ENCODE measurements at places on chromosomes 12 and 14. TPM values are rescaled to one million over a fixed set of nuclear protein-coding genes. Genes with fewer than 3 reads are reported as not detected.
A peak's percentile ranks its signal among the peaks of the same experiment; 100 is the strongest.

The KLRC2 gene
- 0.80 TPM for total RNA-seq

The GNB3 gene
- not detected for total RNA-seq

The GSG1 gene
- total RNA-seq = not detected

The KLRB1 gene
- total RNA-seq = not detected

The JAG2 gene
- total RNA-seq = 7.2 TPM

The CABP1 gene
- 7.5 TPM for total RNA-seq

The CACNA1C gene
- 27.3 TPM for total RNA-seq

The HPD gene
- total RNA-seq = not detected

The MYL2 gene
- not detected for total RNA-seq

The GALNT8 gene
- 20.9 TPM for total RNA-seq

The TSPAN19 gene
- not detected for total RNA-seq

GRCh38 chr14:95507174-95507573 is 9.3 kb downstream of the SYNE3 start:
- DNase-seq = peak; percentile 53

- peak; percentile 40 for DNase-seq
These were observed 644.2 kb downstream of the NOVA1 start for GRCh38 chr14:25953532-25954139.

DNA sequence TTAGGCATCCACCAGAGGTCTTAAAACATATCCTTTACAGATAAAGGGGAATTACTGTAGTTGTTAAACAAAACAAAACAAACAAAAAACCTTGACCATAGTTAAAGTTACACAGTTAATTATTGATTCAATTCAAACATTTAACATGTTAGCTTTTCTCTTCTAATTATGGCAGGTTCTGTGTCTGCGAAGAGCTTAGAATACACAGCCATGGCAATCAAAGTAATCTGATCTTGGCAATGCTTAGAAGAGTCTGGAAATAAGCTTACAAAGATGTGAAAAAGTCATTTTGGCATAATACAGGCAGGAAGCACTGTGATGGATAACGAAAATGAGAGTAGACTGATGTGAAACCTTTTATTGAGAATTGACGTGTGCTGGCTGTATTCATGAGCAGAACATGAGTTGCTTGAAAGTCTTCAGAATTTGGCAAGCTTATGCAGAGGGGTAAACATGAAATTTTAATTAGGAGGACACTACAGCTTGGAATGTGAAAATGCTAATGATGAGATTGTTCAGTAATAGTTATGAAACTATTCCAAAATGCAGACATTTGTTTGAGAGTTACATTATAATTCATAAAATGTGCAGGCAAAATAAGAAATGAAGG is 629.6 kb downstream of the FSCB start:
- no peak for DNase-seq

GRCh38 chr14:53149668-53150316 is 3.3 kb downstream of the DDHD1 start:
- DNase-seq = no peak

- DNase-seq = no peak
These were observed 12.5 kb downstream of the GNS start for GRCh38 chr12:64746663-64747062.

DNA sequence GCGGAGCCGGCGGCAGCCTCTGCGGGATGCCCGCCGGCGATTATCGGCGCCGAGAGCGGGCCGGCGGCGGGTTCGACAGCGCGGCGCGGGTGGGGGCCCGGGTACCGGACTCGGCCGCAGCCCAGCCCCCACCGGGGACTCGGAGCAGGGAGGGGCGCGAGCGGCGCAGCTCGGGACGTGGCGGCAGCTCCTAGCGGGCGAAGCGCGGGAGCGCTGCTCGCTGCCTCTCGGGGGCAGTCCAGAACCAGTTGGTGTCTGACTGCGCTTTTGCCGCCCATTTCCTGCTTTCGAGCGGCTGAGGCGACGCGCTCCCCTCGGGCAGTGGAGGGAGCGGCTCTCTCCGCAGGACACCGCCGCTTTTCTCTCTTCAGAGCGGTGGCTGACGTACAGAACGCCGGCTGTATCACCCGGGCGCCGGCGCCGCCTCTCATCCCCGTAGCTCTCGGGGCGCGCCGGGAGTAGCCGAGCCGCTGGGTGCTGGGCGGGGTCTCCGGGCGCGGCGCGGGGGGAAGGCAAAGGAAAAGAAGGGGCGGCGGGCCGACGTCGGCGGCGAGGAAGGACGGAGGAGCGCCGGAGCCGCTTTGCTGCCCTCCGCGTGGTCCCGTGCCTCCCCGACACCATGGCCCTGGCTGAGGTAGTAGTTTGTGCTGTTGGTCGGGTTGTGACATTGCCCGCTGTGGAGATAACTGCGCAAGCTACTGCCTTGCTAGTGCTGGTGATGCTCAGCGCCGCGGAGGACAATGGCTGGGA is 136.6 kb downstream of the MON2 start:
- DNase-seq = peak; percentile 86

DNA sequence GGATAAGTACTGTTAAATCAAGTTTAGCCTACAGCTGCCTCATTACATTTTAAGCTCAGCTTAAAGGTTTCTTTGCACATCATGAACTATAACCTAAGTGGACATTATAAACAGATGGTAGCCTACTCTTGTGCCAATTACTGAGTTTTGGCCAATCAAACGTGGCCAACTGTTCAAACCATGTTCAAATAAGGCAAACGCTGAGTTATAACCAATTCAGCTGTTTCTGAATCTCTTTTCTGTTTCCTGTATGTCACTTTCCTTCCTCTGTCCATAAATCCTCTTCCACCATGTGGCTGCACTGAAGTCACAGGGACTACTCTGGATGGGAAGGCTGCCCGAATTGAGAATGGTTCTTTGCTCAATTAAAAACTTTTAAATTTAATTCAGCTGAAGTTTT is 98.4 kb downstream of the BCAT1 start:
- no peak for DNase-seq

GRCh38 chr14:54353266-54353665 is 43.5 kb upstream of the CDKN3 start:
- no peak for DNase-seq

GRCh38 chr14:30227436-30227835 is 299.8 kb upstream of the PRKD1 start:
- no peak for DNase-seq

GRCh38 chr12:130086797-130087196 is 75.5 kb upstream of the FZD10 start:
- no peak for DNase-seq

GRCh38 chr12:106914796-106915634 is 40.7 kb upstream of the TMEM263 start:
- no peak for DNase-seq

DNA sequence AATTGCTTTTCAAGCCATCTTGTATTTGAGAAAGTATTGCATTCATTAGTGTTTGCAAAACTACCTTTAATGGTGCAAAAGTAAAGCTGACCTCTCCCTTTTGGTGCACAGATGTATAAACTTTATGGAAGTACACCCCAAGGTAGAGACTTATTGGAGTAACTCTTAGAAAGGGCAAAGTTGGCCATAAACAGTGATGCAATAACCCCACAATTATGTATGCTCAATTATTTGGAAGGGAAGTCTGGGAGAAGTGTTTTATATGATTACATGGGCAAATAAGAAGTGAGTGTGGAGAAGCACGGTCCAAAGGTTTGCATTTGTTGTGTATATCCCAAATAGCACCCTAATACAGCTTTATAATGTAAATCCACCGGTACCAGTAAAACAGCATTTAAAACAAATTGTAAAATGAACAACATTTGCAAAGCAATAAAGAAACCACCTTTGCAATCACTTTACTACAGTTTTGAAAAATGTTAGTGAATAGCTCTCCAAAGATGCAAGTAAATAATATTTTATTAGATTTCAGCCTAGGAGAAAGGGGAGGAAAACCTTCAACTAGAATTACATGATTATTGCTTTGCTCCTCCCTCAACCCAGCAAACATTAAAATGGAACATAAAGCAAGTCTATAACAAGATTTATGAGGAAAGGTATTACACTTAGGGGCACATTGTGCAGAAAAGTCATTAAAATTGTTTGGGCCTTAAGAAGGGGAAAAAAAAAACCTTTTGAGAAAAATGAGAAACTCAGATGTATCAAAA is 70.5 kb downstream of the HMGA2 start:
- DNase-seq = no peak

GRCh38 chr12:68163560-68164081 is 4.1 kb upstream of the IFNG start:
- DNase-seq = no peak

DNA sequence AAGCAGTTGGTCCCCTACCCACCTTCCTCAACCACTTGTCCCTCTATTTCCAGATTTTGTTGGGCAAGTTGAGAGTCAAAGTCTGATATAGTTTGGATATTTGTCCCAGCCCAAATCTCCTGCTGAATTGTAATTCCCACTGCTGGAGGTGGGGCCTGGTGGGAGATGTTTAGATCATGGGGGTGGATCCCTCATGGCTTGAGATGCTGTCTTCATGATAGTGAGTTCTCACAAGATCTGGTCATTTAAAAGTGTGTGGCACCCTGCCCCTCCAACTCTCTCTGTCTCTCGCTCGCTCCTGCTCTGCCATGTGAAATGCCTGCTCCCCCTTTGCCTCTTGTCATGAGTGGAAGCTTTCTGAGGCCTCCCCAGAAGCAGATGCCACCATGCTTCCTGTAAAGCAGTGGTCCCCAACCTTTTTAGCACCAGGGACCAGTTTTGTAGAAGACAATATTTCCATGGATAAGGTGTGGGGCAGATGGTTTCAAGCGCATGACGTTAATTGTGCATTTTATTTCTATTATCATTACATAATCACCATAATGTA is 37.3 kb upstream of the BCL11B start:
- no peak for DNase-seq

GRCh38 chr12:94110258-94110657 is 38.1 kb upstream of the PLXNC1 start:
- no peak for DNase-seq

DNA sequence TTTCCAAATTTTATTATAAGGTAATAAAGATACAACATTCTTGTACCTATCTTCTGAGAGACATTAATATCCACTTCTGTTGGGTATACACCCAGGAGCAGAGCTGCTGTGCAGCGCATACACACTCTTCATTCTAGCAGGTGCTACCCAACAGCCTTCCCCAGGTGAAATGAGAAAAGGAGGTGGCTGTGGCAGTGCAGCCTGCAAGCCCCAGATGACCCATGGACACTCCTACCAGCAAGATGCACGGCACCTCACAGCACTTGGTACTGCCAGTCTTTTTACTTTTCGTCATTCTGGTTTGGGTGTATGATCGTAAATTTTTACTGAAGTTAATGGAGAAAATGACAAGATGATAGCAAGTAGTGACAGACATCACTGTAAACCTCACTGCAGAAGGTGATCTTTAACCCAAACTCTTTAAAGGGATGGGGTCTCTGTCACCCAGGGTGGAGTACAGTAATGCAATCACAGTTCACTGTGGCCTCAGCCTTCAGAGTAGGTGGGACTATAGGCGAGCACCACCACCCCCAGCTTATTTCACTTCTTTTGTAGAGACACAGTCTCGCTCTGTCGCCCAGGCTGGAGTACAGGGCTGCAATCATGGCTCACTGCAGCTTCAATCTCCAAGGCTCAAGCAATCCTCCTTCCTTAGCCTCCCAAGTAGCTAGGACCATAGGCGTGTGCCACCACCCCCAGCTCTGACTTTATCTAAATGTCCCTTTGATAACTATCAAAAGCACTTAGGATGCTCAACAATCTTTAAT is 26.5 kb downstream of the VPS37B start:
- no peak for DNase-seq
